ENCODE measurements at places on chromosomes 3 and 15.

DNA sequence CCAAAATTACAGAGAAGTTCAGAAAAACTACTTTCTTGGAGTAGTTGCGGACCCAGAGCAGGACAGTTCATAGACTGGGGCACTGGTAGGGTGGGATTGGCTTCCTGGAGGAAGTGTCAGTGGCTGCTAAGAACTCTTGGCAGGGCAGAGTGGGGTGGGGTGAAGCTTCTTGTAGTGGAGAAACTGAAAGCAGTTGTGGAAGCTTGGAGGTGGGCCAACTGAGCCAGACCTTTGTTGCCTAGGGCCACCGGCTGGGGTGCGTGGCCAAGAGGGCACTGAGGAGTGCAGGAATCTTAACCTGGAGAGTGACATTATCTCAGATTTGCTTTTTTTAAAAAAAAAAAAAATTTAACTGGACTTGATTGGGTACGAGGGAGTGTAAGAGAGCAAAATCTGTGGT, 3.1 kb downstream of the KAT2B start:
- no peak for DNase-seq

- peak; percentile 5 for DNase-seq
Measured at GRCh38 chr15:63677778-63678177, 80.6 kb downstream of the FBXL22 start.

GRCh38 chr3:129491794-129492193, 36.6 kb upstream of the RHO start:
- DNase-seq, result no peak

GRCh38 chr3:169886671-169887070, 16.9 kb upstream of the LRRC31 start:
- DNase-seq, result peak; percentile 63

GRCh38 chr15:78988361-78988911, 43.6 kb upstream of the CTSH start:
- peak; percentile 56 for DNase-seq

Data from right lung (tissue), 10 donors.